Calu3 (cell line): ENCODE measurements at places on chromosomes 1 and 21. TPM values are rescaled to one million over a fixed set of nuclear protein-coding genes. Genes with fewer than 3 reads are reported as not detected.

S100A9 gene
- 5.0 and 10.6 TPM in 2 replicates for total RNA-seq

GRCh38 chr1:185594786-185595410 is 139.3 kb upstream of the HMCN1 start:
- no peak overlapping the region for H3K27ac ChIP-seq
- no peak for DNase-seq
- H3K4me3 ChIP-seq, result no peak overlapping the region
- H3K27me3 ChIP-seq, result no peaks in the 10 kb centered on the region
- H3K4me1 ChIP-seq, result peaks cover 40% of the 10 kb centered on the region

DNA sequence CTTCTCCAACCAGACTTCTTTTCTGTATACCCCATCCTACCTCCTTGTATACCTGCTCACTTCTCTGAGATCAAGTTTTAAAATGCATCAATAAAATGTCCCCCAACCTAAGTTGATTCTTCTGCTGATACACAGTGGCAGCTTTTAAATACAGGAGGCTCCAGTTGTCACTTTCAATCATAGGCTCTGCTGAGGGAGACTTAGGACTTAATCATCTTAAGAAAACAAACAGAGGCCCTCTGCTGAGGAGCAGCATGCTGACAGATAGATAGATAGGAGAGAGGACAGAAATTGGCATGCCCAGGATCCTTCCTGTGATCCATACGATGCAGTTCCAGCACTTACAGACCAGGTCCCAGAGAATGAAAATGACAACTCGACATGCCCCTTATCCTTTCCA is 311.0 kb upstream of the PROX1 start:
- H3K36me3 ChIP-seq, result no peaks in the 10 kb centered on the region
- no peaks in the 10 kb centered on the region for H3K4me1 ChIP-seq

DNA sequence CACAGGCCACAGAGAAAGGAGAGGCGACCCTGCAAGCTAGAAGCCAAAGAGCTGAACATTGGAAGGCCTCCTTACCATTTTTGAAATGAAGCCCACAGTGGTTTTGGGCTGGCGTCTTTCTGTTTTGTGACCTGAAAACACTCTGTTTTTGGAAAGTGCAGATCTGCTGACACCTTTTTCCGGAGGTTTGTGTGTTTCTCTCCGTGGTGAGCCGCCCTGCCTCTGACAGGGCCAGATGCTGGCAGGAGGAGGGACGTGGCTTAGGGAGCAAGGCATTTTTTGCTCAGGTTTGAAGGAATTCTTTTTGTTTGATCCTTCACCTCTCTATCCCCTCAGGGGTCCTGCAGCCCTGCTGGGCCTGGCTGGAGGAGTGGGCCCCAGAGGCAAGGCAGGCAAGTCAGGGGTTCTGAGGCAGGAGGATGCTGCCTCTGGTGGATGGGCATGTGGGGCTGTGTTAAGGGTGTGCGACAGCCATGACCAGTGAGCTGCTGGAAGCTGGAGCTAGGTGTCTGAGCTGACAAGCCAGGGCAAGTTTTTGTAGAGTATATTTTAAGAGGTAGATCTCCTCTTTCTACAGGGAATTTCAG is 133.8 kb downstream of the CAMTA1 start:
- H3K27me3 ChIP-seq, result peaks cover 22% of the 10 kb centered on the region
- no peak for DNase-seq

- no peaks in the 10 kb centered on the region for H3K36me3 ChIP-seq
- no peaks in the 10 kb centered on the region for H3K27me3 ChIP-seq
- H3K4me1 ChIP-seq, result peaks cover 14% of the 10 kb centered on the region
- H3K27ac ChIP-seq, result no peak overlapping the region
- DNase-seq, result no peak
- no peak overlapping the region for H3K4me3 ChIP-seq
Measured at GRCh38 chr1:194026422-194026821, 840.0 kb upstream of the B3GALT2 start.

DNA sequence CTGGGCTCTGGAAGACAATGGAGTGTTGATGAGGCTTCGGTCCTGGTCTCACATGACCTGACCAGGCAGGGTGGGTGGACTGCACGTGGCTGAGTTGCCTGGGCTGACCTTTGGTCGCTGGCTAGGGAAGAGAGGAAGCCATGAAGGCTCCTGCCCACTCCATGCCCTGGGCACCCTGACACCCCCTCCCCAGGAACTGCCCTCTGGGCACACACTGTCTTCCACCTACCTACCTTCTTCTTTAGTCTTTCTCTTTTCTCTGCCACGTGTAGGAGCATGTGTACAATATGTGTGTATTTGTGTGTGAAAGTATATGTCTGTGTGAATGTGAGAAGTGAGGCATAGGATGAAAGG is 15.1 kb downstream of the POU3F1 start:
- peaks cover 13% of the 10 kb centered on the region for H3K27me3 ChIP-seq
- no peaks in the 10 kb centered on the region for H3K4me1 ChIP-seq
- no peak overlapping the region for H3K4me3 ChIP-seq
- DNase-seq, result no peak
